ENCODE measurements at places on chromosomes 1 and 21.

DNA sequence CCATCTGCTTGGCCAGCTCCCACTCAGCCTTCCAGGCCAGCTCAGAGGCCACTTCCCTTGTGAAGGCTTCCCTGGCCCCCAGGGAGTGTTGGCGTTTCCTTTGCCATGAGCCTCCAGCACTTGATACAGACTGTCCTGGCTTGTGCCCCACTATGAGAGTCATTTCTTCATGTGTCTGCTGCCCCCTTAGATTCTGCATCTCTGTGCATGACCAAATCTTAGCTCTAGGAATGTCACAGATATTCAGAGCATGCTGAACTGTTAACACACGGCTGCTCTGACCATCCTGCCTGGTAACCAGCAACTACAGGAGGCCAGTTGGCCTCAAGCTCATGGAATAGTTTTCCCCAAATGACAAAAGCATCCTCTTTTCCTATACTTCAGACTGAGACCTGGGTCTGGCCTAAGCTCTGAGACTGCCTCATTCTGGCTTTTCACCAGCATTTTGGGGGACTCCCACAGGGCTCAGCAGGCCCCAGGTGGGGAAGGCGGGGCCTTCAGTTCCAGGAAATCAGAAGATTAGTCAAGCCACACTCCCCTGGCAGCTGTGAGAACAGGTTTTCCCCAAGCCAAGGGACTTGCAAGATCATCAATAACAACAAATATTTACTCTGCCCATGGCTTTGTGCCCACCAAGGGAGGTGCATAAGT, 182.6 kb upstream of the EDN2 start:
- no peak for DNase-seq

- peak; percentile 95 for DNase-seq
Observed at GRCh38 chr1:235883261-235883927, 16.7 kb upstream of the LYST start.

- DNase-seq = peak; percentile 18
Observed at GRCh38 chr1:47881505-47882442, 115.4 kb downstream of the TRABD2B start.

DNA sequence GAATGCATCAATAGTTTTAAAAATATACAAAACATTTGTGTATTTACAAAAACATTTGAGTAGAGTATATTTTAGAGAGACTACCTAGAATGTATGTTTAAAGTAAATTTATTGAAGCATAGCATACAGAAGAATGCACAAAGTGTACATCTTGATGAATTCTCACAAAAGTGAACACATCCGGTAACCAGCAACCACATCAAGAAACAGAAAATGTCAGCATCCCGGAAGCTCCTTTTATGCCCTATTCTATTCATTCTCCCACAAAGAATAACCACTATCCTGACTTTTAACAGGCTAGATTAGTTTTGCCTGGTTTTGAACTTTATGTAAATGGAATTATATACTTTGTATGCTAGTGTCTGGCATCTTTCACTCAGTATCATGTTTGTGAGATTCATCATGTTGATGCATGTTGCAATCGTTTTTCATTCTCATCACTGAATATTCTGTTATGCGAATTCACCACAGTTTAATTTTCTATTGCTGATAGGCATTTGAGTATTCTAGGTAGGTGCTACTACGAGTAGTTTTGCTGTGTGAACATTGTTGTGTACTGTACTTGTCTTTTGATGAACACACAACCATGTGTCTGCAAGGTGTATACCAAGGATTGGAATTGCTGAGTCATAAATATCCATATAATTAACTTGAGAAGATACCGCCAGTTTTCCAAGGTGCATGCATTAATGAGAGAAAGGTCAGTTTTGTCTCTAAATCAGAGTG, 75.4 kb downstream of the CACHD1 start:
- DNase-seq = no peak

DNA sequence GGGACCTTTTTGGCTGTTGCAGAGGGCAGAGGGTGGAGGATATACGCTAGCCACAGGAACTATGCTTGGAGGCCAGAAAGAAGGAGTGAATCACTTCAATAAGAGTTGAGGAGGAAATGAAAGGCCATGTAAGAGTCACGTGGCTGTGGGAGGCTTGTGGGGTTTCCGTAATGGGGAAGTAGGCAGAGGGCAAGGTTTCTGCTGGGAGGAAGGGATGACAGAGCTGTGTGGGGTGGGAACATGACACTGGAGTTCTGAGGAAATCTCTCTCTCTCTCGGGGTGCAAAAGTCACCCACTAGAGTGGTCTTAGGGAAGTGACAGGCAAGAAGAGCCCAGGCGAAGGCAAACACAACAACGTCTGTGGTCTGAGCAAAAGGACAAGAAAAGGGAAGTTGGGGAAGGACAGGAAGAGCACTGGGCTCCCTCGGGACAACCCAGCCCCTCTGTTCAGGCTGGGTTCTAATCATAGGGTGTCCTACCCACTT, 3.9 kb upstream of the CD1C start:
- no peak for DNase-seq

- DNase-seq = no peak
Observed at GRCh38 chr1:155070721-155071569, 7.4 kb downstream of the EFNA4 start.

GRCh38 chr1:85599076-85599491, 18.5 kb downstream of the CCN1 start:
- no peak for DNase-seq

- no peak for DNase-seq
Observed at GRCh38 chr21:15272591-15272990, 207.8 kb upstream of the NRIP1 start.

- DNase-seq = no peak
Observed at GRCh38 chr1:153773096-153773921, 1.9 kb upstream of the SLC27A3 start.

GRCh38 chr1:41278076-41278475, 36.0 kb upstream of the SCMH1 start:
- no peak for DNase-seq

DNA sequence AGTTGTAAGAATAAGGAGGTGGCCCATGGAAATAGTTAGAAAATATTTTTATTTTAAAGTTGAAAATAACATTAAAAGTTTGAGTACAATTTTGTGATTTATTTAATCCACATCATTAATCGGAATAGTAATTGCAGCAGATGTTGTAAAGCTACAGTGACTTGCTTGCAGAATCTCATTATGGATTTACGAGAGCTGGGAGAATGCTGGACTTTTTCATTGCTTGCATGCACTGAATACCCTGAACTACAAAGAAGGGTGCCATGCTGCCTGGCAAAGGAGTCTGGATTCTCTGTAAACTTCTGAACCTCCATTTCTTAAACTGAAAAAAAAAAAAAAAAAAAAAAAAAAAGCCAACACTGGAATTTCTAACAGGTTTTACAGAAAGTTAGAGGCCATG, 26.5 kb downstream of the WDR64 start:
- no peak for DNase-seq

GRCh38 chr1:154741741-154742495, 128.2 kb downstream of the KCNN3 start:
- DNase-seq = no peak

GRCh38 chr1:153769221-153769620, 6.0 kb upstream of the SLC27A3 start:
- DNase-seq = no peak

- no peak for DNase-seq
Observed at GRCh38 chr1:93328809-93329760, 16.6 kb upstream of the DR1 start.

GRCh38 chr1:60280256-60280655, 206.7 kb upstream of the C1orf87 start:
- no peak for DNase-seq

DNA sequence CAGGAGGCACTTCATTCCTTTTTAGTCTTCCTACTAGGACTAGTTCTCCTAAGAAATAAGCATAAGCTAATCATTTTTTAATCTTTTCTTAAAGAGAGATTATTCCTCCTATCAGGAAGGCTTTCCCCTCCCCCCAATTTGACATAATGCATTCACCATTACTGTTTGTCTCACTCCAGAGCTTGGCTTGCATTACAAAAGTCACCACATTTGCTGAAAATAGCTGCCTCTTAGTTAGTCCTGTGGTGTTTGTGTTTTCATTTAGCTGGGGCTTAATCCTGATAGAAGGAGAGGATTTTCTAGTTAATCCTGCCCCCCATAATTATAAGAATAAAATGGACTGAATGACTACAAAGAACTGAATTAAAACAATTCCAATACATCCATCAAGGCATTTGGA, 307.1 kb upstream of the RRP15 start:
- DNase-seq = no peak

- DNase-seq = no peak
Observed at GRCh38 chr1:51953079-51953478, 37.4 kb downstream of the RAB3B start.

- DNase-seq = no peak
Observed at GRCh38 chr1:24707687-24708086, 37.6 kb upstream of the CLIC4 start.

DNA sequence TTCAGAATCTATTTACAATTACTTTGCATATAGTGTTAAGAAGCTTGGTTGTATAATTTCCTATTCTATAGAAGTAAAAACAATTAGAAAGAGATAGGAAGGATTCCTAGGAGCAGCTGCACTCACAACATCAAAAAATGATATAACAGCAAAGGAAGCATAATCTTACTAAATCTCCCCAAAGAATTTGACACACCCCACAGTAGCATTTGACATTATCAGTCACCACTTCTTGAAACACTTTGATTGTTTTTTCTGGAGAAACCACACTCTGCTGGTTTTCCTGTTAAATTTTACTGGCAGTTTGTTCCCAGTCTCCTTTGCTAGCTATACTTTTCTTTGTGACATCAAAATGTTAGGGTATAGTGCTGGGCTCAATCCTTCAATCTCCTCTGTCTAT, 100.8 kb upstream of the KIAA1614 start:
- DNase-seq = no peak

DNA sequence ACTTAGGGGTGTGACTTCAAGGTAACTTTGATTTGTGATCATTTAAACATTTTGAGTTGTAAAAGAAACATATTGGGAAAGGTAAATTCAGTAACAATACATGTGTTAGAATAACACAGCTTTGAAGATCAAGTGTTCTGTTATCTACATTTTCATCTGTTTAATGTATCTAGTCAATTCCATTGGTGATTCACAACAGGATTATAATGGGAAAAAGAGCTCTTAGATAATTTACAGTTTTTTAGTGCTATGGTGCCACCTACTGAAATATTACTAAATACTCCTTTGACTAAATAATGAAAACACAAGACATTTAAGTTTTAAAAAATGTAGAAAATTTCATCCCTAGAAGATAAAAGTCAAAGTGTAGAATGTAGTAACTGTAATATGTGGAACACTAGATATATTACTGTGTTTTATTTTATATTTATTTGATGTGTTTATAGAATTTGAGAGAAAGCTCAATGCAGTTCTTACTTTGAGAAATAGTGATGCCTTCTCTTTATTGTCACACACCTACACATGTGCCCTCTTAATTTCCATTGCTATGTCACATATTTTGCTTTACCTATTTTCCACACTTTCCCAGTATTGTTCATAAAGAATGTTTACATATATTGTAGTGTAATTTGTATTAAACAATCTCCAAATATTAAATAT, 47.4 kb downstream of the PTPRC start:
- DNase-seq = no peak

DNA sequence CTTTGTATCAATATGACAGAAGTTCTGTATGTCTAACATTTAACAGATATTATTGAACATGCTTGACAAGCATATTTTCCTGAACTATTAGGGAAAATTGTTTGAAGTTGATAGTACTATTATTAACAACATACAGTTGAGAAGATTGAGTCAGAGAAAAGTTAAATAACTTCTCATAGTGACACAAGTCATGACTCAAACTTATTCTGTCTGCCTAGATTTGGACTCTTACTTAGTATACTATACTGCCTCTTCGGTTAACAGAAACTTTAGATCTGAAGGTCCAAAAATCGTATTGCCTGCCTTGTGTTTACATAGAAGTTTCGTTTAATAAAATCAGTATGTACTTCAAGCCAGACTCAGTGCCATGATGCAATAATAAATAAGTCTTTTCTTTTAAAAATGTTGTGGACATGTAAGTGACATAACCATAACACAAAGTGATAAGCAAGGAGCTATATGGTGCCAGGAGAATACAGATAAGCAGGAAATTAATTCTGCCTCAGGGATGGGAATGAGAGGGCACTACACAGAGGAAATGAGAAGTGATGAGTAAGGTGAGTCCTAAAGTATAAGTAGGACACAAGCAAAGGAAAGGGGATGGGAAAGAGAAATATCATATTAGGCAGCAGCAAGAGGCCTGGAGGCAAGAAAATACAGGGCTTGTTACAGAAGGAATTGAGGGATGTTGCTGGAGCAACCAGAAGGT, 48.1 kb downstream of the LHX9 start:
- DNase-seq = no peak

- no peak for DNase-seq
Observed at GRCh38 chr1:175034775-175035174, 11.6 kb upstream of the MRPS14 start.

DNA sequence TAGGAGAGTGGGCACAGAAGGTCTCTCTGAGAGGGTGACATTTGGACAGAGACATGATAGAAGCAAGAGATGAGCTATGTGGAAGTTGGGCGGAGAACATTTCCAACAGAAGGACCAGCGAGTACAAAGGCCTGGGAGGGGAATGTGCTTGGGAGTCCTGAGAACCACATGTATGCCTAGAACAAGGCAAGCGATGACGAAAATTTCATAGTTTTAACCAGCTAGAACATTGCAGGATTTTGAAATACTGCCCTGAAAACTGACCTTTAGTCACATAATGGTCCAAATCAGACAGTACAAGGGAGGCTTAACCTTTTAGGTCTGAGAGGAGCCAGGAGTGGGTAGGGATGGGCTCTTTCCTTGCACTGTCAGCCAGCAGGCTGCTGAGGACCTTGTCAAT, 68.0 kb downstream of the MRPS6 start:
- no peak for DNase-seq

DNA sequence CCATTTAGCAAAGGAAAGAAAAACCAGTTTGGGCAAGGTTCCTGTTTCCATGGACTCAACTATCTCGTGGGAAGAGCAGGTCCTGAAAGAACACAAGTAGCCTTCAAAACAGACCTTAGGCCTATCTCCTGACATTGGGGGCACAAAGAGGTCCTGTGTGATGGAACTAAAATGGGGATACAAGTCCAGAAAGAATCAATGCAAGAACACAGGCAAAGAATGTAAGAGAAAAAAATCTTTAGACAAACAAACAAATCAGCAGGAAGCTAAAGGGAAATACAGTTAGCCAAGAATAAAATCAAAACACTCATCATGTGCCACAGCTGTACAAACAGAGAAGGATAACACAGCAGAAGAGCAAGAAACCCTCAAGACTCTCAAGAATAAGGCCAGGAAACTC, 28.2 kb downstream of the SLC30A10 start:
- no peak for DNase-seq

GRCh38 chr1:65279070-65279779, 30.1 kb upstream of the DNAJC6 start:
- no peak for DNase-seq

DNA sequence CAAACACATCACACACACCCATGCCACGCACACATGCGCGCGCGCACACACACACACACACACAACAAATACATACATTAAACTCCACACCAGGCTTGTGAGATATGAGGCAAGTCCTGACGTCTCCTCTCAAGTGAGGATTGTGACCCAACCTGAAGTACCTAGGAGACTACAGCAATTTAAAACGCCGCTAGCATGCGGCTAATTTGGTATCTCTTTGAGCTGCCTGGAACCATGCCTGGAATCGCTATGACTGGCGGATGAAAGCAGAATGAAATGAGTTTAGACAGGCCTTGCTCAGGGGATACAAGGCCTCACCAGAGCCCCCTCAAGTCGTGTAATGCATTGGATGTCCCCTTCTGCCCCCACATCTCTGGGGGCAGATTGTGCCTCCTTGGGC, 1.6 kb upstream of the RAB7B start:
- no peak for DNase-seq
